ENCODE measurements at places on chromosomes 12 and 14.

- no peak for DNase-seq
Measured at GRCh38 chr12:91017043-91017442, 12.3 kb upstream of the EPYC start.

DNA sequence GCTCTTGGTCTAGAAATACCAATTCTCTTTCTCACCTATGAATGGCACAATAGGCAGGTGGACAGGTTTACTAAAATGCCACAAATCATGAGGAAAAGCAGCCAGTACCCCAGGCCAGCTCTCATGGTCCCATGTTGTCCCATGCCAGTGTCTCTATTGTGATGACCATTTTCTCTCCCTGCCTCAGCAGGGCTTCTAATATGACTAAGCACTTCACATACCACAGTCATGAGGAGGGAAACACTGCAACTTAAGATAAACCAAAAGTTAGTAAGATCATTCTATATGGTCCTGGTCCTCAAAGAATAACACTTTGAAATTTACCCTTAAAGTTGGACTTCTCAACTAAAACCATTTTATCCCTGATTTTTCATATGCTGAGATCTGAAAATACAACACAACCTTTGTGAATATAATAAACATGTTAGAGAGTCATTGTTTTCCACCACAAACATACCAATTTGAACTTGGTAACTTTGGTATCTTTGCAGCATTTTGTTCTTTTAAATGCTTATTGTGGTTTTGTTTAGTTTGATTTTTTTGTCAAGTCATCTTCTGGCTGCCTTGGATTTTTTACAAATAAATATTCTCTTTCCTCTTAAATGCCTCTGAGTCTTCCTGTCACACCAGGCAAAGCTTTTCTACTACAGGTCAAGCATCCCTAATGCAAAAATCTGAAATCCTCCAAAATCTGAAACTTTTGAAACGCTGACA lies 3.6 kb downstream of the TTC5 start:
- peak; percentile 35 for DNase-seq

GRCh38 chr12:108852674-108853309 lies 4.6 kb downstream of the SSH1 start:
- no peak for DNase-seq

GRCh38 chr14:57314396-57315089 lies 45.8 kb downstream of the AP5M1 start:
- no peak for DNase-seq

GRCh38 chr12:59077575-59078426 lies 157.5 kb upstream of the LRIG3 start:
- no peak for DNase-seq

GRCh38 chr14:90168425-90169105 lies 87.8 kb upstream of the PSMC1 start:
- peak; percentile 68 for DNase-seq

GRCh38 chr12:25197608-25198007 lies 2.6 kb downstream of the ETFRF1 start:
- DNase-seq: no peak

- no peak for DNase-seq
Measured at GRCh38 chr12:78315028-78315427, 484.3 kb downstream of the NAV3 start.

Data from fibroblast of skin of right biceps (primary cell).